ENCODE measurements at places on chromosomes 3 and 15.

- no peak for DNase-seq
Observed at GRCh38 chr15:55981582-55982249, 11.7 kb downstream of the NEDD4 start.

DNA sequence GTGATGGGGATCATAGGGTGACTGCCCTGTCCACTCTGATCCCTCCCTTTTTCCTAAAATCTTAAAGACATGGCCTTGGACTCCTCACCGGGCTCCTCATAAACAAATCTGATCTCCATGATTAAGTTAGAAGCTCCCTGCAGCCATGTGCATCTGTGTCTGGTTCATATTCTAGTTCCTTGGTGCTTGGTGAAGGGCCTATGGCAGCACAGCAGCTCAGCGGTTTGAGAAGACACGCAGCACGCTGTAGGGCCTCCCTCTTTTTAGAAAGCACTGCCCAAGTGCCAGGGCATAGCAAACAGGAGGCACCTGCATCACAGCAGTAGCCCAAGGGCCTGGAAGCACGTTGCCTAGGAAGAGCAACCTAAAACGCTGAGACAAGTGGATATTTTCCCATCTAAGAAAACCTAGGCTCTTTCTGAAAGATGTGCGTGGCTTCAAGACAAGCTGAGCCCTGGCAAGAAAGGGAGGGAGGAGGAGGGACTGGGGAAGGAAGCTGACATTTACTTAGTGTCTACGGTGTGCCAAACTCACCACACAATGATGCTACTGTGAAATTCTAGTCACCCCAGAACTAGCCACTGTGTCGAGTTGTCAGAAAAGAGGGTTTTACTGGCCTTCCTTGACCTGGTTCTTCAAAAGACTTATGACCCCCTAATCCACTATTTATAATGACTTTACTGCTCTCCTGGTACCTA is 14.9 kb upstream of the ULK3 start:
- DNase-seq, result no peak

- no peak for DNase-seq
Observed at GRCh38 chr3:4449043-4449805, 17.8 kb downstream of the SUMF1 start.

DNA sequence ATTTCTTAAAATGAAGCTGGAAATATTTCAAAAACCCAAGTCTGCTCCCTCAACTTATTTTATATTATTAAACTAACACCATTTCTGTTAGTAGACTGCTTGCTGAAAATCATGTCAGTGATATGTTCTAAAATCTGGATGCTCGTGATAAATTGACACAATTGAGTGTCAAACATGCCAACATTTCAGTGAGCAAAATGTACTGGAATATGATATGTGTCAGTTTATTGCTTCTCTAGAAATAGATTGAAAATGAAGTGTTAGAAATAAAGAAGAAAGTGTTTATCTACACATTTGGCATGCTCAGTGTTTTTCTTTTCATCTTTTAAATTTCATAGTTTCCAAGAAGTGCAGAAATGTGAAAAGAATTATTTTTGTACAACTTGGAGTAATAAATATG is 624.6 kb downstream of the SI start:
- no peak for DNase-seq

All from NCI-H1694 treated with DMSO at 0.1 percent for 48 hours (cell line).